Activated naive CD4-positive, alpha-beta T cell treated with anti-CD3 and anti-CD28 coated beads for 36 hours (primary cell): ENCODE measurements at places on chromosomes 2 and 18. TPM values are rescaled to one million over a fixed set of nuclear protein-coding genes. Genes with fewer than 3 reads are reported as not detected.

Gene ECEL1
- not detected for total RNA-seq

Gene SLC23A3
- 0.84 TPM for total RNA-seq

DNA sequence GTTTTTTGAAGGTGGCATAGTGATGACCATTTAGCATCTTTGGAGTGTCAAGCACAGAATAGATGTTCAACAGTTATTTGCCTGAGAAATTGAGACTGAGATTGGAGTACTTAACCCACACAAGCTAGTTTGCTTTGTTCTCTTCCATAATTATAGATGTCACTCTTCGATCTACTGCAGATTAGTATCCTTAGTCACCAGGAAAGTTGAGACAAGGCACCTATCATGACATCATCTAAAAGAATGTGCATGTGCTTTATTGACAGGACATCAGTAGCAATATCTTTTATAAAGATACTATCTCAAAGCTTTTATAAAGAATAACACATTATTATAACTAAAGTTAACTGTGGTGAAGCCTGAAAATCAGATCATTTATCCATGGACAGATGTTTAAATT, 6.4 kb downstream of the VRK2 start:
- DNase-seq, result no peak

Gene TUBA4B
- not detected for total RNA-seq

Gene KIF1A
- 8.4 TPM for total RNA-seq

- peak; percentile 82 for DNase-seq
Measured at GRCh38 chr2:30139131-30139870, 7.5 kb upstream of the YPEL5 start.

DNA sequence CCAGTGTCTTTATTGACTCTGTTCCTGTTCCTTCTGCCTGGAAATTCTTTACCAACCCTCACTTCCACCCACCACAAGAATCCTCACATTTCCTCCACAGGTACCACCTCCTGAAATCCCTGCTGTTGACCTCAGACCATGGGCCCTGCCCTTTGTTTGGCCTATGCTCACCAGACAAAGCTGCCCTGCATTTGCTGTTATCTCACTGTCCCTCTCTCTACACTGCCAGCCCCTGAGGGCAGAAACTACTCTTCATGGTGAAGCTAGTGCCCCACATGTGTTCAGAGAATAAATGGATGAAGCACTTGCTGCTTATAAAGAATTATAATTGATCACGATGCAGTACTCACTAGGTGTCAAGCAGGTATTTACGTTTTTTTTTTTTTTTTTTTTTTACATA, 608.4 kb downstream of the TSN start:
- DNase-seq, result no peak

- DNase-seq, result no peak
Measured at GRCh38 chr18:24482821-24483220, 22.4 kb downstream of the HRH4 start.

Gene C1GALT1C1L
- total RNA-seq, result not detected

Gene ALK
- total RNA-seq, result not detected

- DNase-seq, result no peak
Measured at GRCh38 chr2:30612371-30612770, 165.3 kb downstream of the LCLAT1 start.

DNA sequence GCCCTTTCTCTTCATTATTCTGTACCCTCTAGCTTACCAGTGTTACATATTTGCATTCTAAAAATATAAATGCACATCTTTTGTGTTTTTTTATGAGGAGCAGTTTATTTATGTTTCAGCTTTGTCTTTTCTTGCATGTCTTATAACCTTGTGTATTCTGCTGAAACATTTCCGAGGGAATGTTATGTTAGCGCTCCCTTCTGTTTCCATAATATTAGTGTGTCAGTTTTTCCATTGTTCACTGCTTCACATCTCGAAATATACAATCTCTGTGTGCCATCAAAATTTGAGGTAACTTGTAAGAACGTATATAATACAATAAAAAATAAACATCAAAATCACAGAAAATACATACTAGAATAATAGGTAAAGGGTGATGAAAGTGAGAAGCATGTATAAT, 153.3 kb downstream of the PKP4 start:
- no peak for DNase-seq

Gene IRS1
- 2.6 TPM for total RNA-seq

DNA sequence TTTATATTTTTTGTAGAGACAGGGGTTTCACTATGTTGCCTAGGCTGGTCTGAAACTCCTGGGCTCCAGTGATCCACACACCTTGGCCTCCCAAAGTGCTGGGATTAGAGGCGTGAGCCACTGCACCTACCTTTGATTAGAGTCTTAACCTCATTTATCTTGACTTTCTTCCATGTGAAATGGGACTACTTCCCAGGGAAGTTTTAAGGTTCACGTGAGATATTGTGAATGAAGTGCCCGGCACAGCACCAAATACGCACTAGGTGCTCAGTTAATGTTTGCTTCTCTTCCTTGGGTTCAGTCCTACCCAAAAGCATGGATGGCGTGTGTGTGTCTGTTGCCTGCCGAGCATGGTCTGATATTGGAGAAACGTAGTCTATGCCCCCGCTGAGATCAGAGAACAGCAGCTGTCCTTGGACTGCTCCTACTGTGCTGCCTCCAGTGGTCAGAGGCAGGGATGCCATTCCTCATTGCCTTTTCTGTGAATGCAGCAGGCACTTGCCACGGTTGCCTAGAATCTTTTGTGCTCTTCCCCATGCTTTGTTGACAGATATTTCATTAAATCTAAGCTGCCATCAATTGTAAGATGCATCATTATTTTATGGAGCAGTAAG, 12.3 kb upstream of the TFCP2L1 start:
- no peak for DNase-seq

DNA sequence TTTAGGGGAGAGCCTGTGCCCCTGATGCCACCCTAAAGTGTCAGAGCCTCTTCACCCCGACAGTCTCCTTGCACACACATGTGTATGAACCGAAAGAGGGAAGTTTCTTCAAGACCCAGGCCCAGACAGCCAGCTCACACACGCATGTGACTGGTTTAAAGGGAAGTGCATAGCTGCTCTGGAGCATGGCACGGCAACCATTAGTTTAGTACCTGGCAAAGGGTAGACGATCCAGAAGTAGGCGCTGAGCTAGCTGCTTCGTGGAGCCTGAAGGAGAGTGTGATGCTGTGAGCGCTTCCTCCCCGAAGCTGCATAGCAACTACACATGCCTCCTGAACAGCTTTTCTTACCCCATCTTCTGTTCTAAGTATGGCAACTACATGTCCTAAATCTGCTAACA, 91.7 kb downstream of the ZCCHC2 start:
- no peak for DNase-seq

GRCh38 chr2:23620841-23621341, 235.9 kb downstream of the KLHL29 start:
- no peak for DNase-seq

- no peak for DNase-seq
Measured at GRCh38 chr2:235312571-235312970, 181.3 kb upstream of the AGAP1 start.

GRCh38 chr2:172135446-172135845, 32.7 kb upstream of the DLX2 start:
- DNase-seq, result no peak

GRCh38 chr2:191245046-191245868, at the start of gene MYO1B:
Gene MYO1B, plus strand, starts transcription at chr2:191245404. Its CDS starts 31,492 bp downstream, at chr2:191276896.
- DNase-seq, result peak; percentile 79

DNA sequence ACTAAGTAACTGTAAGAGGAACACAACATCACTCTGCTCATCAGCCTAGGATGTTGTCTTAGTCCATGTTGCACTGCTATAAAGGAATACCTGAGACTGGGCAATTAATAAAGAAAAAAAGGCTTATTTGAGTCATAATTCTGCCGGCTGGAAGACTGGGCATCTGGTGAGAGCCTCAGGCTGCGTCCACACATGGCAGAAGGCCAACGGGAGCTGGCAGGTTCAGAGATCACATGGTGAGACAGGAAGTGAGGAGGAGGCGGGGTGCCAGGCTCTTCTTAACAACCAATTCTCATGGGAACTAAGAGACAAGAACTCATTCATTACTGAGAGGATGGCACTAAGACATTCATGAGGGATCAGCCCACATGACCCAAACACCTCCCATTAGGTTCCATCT, 46.8 kb downstream of the EPG5 start:
- peak; percentile 30 for DNase-seq

Gene KCNF1
- total RNA-seq, result not detected

Gene SOWAHC
- total RNA-seq, result 0.38 TPM

GRCh38 chr2:69740502-69740951, 1.4 kb upstream of the ANXA4 start:
- no peak for DNase-seq

- no peak for DNase-seq
Measured at GRCh38 chr2:101509499-101510284, 34.8 kb upstream of the RFX8 start.

DNA sequence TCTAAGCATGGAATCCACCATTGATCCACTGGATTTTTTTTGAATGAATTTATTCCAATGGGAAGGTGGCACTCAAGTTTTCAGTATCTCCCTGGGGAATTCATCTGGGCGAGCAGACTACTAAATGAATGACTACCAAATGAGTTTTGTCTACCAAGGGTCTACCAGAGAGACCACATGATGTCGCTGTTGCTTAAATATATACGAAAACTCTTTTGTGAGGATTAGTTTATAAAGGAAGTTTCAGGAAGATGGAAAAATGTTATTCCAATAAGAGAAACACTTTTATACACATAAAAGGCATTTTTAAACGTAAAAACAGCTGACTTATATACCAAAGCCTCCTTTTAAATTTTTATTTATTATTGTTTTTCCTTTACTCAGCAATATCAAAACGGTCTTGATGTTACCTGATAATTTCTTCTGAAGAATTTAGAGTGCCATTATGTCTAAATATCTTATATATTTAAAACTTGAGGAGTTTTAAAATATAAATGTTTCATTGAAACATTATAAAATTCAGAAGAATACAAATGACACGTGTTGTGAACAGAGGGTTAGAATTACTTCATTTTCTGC, 139.7 kb downstream of the HRH4 start:
- no peak for DNase-seq

GRCh38 chr2:191959209-191959608, 112.3 kb upstream of the CAVIN2 start:
- DNase-seq, result no peak

GRCh38 chr2:118124288-118124891, 36.1 kb downstream of the INSIG2 start:
- no peak for DNase-seq

DNA sequence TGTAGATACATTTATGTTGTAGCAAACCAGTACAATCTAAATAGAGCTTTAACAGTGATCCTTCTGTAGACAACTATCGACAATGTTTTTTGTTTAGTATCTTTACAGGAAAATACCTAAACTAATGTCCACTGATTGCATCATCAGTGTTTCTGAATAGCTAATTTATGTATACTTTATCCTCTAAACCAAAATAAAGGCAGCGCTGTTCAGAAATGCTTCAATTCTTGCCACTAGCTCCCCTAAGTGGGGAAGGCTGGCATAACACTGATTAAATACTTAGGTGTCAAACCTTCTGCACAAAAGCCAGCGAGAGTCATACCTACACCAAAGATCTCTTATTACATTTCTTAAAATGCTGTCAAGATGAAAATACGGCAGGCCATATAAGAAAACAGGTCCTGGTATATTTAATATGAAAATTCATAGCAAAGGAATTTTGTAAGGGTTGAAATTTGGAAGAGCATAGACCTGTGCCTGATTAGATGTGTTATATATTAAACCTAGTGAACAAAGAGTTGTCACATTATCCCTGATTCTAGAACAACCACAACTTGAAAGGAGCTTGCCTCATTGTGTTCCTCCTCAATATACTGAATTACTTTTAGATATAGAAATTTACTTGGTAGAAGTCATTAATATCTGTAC, 1693.4 kb upstream of the SLC39A10 start:
- peak; percentile 4 for DNase-seq

Gene DNAJC5G
- total RNA-seq, result not detected

Gene RTP5
- total RNA-seq, result not detected

Gene LIMS2
- total RNA-seq, result 15.5 TPM

GRCh38 chr18:42038936-42039335, 83.9 kb downstream of the PIK3C3 start:
- DNase-seq, result no peak

Gene PDE11A
- total RNA-seq, result not detected
